ENCODE measurements at places on chromosomes 16 and 17.

DNA sequence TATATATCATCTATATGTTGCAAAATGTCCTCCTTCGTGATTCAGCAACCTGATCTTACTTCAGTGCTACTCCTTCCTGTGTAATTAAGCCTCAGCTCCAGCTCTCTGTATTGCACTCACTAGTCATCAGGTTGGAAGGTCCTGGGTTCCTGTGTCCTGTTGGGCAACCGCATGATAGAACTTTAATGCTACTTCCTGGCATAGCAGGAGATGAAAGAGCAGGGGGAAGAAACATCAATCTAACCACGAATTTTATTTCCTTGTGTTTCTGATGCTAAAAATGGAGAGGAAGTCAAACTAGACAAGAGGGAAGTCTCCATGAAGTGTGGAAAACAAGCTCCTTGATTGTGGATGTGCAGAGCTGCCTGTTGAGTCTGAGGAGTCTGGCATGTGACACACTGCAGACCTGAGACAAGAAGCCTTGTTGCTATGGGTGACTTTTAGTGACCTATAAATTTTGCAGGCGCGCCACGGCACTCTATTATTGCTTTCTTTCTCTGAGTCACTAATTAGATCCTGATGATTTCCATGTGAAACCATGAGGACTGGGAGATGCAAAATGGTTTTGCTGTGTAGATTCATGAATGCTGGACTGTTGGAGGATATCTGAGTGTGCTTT, 25.6 kb downstream of the IGSF6 start:
- DNase-seq = no peak

GRCh38 chr16:23835390-23836077, at the start of gene PRKCB:
Gene PRKCB, plus strand, starts transcription at chr16:23835983.
- DNase-seq = peak; percentile 92

DNA sequence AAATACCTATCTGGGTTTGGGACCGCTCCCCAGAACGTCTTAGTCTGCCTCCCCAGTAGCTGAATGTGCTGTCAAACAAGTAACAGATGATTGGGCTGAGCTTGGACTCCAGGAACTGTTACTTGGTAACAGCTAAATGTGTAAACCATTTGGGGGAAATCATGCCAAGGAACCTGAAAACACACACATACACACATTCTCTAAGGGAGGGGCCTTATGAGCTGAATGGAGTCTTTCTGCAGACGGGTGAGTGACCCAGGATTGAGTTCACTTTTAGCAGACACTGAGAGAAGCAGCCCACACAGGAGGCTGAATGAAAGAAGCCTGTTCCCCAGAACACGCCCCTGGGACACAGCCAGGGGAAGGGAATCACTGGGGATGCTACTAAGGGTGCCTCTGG, 1.6 kb downstream of the ACLY start:
- peak; percentile 30 for DNase-seq

GRCh38 chr16:19688396-19689024, 29.5 kb downstream of the KNOP1 start:
- DNase-seq = no peak

- DNase-seq = no peak
Measured at GRCh38 chr17:7652388-7653356, 1.9 kb downstream of the ATP1B2 start.

- DNase-seq = peak; percentile 72
Measured at GRCh38 chr17:73956595-73957465, 246.6 kb upstream of the RPL38 start.

GRCh38 chr16:4339455-4339854, 11.7 kb downstream of the PAM16 start:
- DNase-seq = no peak
